ENCODE measurements at places on chromosomes 13 and 19.

DNA sequence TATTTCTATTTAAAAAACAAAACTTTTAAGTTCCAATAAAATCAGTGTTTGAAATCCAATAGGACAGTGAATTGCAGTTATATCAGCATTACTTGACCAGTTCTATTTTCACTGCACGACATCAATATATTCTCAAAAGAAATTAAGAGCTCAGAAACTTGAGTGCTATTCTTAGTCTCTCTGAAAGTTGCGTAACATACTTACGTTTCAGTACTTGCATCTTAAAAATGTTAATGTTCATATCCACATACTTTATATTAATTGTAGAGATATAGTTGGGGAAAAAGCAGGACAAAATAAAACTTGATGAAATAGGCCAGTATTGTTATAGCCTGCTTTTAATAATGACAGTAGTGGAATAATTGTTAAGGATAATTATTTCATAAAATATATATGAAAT, 720.5 kb upstream of the PCDH9 start:
- no peaks in the 10 kb centered on the region for H3K36me3 ChIP-seq
- H3K27me3 ChIP-seq: no peaks in the 10 kb centered on the region
- DNase-seq: no peak
- no peak overlapping the region for H3K4me3 ChIP-seq
- H3K27ac ChIP-seq: no peak overlapping the region

DNA sequence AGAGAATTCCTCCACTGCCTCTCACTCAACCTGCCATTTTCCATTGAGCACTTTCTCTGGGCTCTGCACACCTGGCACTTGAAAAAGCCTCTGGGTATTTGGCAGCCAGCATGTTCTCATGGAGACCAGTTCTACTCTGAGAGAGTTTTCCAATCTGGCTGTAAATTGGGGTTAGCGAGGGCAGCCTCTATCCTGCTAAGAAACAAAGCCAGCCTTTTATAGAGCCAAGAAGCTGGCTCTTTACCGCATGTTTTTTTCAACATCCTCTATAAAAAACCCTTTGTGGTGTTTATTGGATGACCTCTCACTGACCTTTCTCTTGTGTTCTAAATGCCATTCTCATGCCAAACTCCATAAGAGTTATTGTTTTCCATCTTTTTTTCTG, 52.6 kb upstream of the RCBTB2 start:
- peak; percentile 14 for DNase-seq
- no peak overlapping the region for H3K4me3 ChIP-seq
- no peaks in the 10 kb centered on the region for H3K27me3 ChIP-seq
- no peak overlapping the region for H3K27ac ChIP-seq
- H3K4me1 ChIP-seq: peaks cover 19% of the 10 kb centered on the region

DNA sequence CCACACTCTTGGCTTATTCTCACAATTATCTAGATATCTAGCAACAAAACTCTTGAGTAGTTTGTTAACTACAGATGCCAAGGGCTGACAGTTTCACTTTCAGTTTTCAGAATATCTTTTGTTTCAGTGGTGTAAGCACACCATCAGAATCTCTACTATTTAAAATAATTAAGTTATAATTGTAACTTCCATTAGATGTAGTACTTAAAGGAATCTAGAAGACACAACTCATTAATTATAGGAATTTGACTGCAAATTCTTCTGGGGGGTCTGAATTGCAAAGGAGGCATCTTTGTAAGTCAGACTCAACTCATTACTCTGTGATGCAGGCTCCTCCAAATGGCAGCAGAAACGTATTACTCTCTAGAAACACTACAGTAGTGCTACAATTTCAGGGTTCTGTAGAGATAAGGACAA, 44.9 kb upstream of the USPL1 start:
- no peaks in the 10 kb centered on the region for H3K36me3 ChIP-seq
- H3K4me1 ChIP-seq: peaks cover 46% of the 10 kb centered on the region
- peak overlapping the region; percentile 73 for H3K4me3 ChIP-seq
- peak overlapping the region; percentile 85 for H3K27ac ChIP-seq
- DNase-seq: peak; percentile 45

- peaks cover 2% of the 10 kb centered on the region for H3K27me3 ChIP-seq
- no peak for DNase-seq
- H3K27ac ChIP-seq: no peak overlapping the region
- no peak overlapping the region for H3K4me3 ChIP-seq
These were observed 365.0 kb upstream of the NBEA start for GRCh38 chr13:34577051-34577450.

DNA sequence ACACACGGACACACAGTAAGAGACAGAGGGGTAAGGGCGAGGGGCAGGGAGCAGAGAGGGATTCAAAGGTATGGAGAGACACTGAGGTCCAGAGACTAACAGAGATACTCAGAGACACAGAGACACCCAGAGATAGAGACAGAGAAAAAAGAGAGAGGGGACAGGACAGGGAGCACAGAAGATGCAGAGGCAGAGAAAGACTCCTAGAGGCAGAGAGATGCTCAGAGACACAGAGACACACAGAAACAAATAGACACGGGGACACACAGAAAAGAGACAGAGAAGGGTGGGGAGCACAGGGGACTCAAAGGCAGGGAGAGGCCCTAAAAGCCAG, 39.8 kb downstream of the DEDD2 start:
- H3K27me3 ChIP-seq: peaks cover 16% of the 10 kb centered on the region
- DNase-seq: no peak
- no peak overlapping the region for H3K27ac ChIP-seq
- no peak overlapping the region for H3K4me3 ChIP-seq
- peaks cover 21% of the 10 kb centered on the region for H3K4me1 ChIP-seq

DNA sequence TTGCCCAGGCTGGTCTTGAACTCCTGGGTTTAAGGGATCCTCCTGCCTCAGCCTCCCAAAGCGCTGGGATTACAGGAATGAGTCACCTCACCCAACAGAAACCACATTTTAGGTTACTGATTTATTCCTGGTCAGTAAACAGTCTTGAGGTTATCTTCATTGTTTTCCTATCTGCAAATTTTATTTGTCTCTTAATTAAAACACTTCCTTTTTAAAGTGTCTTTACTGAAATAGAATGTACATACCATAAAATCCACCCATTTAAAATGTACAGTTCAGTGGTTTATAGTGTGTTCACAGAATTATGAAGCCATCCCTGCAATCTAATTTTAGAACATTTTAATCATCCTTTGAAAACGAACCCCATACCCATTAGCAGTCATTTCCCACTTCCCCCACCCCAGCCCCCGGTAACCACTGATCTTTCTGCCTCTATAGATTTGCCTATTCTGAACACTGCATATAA, 63.0 kb downstream of the MAP4K1 start:
- no peak overlapping the region for H3K27ac ChIP-seq
- peak overlapping the region; percentile 21 for H3K4me3 ChIP-seq
- no peaks in the 10 kb centered on the region for H3K36me3 ChIP-seq
- H3K4me1 ChIP-seq: peaks cover 18% of the 10 kb centered on the region

- H3K4me3 ChIP-seq: no peak overlapping the region
- H3K36me3 ChIP-seq: no peaks in the 10 kb centered on the region
- no peak for DNase-seq
- H3K4me1 ChIP-seq: no peaks in the 10 kb centered on the region
- no peak overlapping the region for H3K27ac ChIP-seq
- H3K27me3 ChIP-seq: peaks cover 2% of the 10 kb centered on the region
These were observed 375.9 kb downstream of the EFNB2 start for GRCh38 chr13:106159295-106160195.

GRCh38 chr13:105377452-105377851, 1158.0 kb downstream of the EFNB2 start:
- no peak overlapping the region for H3K4me3 ChIP-seq
- no peaks in the 10 kb centered on the region for H3K36me3 ChIP-seq
- no peak for DNase-seq
- H3K4me1 ChIP-seq: no peaks in the 10 kb centered on the region
- H3K27me3 ChIP-seq: peaks cover 2% of the 10 kb centered on the region

DNA sequence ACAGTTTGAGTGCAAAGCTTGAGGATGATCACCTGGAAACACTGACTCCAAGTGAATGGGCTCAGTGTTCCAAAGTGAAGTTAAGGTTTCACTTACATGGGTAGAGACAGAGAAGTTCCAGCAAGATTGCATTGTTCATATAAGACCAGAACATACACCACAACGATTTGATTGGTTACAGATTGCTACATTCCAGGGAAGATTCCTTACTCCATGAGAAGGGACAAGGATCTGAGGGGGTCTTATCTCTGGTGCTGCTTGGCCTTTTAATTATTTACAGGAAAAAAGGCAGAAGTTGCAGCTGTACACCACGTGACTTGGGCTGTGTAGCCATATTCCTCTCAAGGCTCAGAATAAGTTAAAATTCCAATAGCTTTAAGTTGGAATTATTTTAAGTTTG, 12.3 kb downstream of the WDFY2 start:
- no peak overlapping the region for H3K27ac ChIP-seq
- H3K36me3 ChIP-seq: peaks cover 3% of the 10 kb centered on the region
- no peak overlapping the region for H3K4me3 ChIP-seq

DNA sequence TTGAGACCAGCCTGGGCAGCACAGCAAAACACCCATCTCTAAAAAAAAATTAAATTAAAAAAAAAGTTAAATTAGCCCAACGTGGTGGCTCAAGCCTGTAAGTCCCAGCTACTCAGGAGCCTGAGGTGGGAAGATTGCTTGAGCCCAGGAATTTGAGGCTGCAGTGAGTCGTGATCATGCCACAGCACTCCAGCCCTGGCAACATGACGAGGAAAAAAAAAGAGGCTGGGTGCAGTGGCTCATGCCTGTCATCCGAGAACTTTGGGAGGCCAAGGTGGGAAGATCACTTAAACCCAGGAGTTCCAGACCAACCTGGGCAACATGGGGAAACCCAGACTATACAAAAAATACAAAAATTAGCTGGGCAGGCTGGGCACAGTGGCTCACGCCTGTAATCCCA, 2.2 kb upstream of the TMEM161A start:
- no peak overlapping the region for H3K4me3 ChIP-seq
- H3K27ac ChIP-seq: no peak overlapping the region
- no peaks in the 10 kb centered on the region for H3K27me3 ChIP-seq
- no peak for DNase-seq
- peaks cover 19% of the 10 kb centered on the region for H3K4me1 ChIP-seq

DNA sequence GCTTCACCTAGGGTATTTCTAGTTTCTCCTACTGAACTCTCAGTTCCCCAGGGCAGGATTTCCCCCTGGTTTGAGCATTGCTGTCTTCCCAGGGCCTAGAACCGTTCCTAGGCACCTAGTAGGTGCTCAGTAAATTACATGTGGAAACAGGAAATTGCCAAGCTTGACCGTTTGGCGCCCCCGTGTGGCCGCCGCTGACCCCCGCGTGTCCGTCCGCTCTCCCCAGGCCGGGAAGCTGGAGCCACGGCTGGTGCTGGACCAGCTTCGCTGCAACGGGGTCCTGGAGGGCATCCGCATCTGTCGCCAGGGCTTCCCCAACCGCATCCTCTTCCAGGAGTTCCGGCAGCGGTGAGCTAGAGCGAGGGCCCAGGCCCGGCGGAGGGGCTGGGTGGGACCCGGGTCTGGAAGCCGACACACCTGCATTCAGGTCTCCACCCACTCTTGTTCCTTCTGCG, 55.5 kb downstream of the MYH14 start:
- no peaks in the 10 kb centered on the region for H3K4me1 ChIP-seq
- no peak for DNase-seq
- H3K27ac ChIP-seq: no peak overlapping the region

DNA sequence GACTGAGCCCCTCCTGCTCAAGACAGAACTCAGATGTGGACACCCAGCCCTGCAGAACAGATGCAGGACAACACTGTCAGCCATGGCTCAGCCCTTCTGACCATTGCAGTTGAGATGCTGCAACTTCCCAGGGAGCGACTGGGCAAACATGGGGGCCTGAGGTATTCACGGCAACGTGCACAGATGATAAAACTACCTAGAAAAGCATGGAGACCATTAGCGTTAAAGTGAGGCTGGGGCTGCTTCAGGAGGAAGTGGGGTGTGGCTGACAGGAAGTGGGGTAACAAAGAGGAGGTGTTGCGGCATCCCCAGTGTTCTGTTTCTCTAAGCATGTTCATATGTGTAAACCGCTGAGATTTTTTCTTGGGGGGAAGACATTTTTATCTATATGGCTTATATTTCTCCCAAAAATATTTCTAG, 1.3 kb upstream of the SIGLEC9 start:
- H3K27me3 ChIP-seq: peaks cover 7% of the 10 kb centered on the region
- peak; percentile 83 for DNase-seq
- H3K27ac ChIP-seq: peak overlapping the region; percentile 97
- peak overlapping the region; percentile 89 for H3K4me3 ChIP-seq

DNA sequence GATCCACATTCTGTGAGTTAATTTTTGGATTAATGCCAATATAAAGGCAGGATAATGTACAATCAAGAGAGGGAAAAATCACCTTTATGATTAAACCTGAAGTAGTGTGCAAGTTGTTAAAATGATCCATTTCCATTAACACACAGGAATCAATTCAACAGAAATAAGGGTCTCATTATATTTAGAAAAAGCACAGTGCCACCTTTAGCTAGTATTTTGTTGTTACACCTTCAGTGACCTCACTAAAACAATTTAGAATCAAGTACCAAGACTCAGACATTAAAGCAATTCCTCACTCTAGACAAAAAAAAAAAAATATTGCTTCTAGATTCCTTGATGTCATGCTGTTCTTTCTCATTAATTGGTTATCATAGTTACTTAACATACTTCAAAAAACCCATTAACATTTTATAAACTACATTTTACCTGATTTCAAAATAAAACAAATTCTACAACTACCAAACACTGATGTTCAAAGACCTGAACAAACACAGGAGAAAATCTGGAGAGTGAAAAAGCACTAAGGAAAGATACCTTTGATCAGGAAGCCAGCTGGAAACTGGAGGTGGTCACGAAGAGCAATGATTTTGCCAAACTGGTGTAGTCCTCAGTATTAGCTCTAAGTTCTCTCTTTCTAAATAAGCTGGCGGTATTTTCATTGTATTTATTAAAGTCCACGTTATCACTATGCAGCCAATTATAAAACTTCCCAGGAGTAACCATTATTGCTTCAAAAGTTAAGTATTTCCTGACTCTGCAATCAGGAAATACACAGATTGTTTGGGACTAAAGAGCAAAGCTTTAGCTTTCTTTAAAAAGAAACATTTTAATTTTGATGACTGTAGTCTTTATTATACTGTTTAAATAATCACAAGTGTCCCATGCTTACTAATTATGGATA, 115.3 kb downstream of the TBC1D4 start:
- peak overlapping the region; percentile 76 for H3K27ac ChIP-seq
- H3K4me1 ChIP-seq: peaks cover 22% of the 10 kb centered on the region
- H3K27me3 ChIP-seq: no peaks in the 10 kb centered on the region
- H3K4me3 ChIP-seq: peak overlapping the region; percentile 78
- DNase-seq: no peak

DNA sequence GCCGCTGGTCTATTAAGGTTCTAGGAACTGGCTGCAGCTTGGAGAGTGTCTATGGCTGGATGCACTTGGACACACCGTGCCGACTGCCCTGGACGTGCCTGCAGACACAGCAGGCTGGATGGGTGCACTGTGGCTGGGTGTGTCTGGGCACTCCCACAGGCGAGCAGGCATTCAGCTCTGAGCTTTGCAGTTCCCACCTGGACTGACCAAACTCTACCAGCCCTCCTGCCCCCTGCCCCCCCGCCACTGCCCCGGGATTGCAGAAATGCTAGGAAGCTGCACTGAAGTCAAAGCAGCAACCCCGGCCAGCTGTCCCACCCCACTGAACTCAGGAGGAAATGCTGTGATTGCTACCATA, 7.0 kb upstream of the LRP3 start:
- peaks cover 16% of the 10 kb centered on the region for H3K4me1 ChIP-seq
- no peak overlapping the region for H3K4me3 ChIP-seq
- H3K27me3 ChIP-seq: peaks cover 10% of the 10 kb centered on the region
- H3K27ac ChIP-seq: no peak overlapping the region
- no peaks in the 10 kb centered on the region for H3K36me3 ChIP-seq
